ENCODE measurements at places on chromosomes 2 and 18. TPM values are rescaled to one million over a fixed set of nuclear protein-coding genes. Genes with fewer than 3 reads are reported as not detected.

DNA sequence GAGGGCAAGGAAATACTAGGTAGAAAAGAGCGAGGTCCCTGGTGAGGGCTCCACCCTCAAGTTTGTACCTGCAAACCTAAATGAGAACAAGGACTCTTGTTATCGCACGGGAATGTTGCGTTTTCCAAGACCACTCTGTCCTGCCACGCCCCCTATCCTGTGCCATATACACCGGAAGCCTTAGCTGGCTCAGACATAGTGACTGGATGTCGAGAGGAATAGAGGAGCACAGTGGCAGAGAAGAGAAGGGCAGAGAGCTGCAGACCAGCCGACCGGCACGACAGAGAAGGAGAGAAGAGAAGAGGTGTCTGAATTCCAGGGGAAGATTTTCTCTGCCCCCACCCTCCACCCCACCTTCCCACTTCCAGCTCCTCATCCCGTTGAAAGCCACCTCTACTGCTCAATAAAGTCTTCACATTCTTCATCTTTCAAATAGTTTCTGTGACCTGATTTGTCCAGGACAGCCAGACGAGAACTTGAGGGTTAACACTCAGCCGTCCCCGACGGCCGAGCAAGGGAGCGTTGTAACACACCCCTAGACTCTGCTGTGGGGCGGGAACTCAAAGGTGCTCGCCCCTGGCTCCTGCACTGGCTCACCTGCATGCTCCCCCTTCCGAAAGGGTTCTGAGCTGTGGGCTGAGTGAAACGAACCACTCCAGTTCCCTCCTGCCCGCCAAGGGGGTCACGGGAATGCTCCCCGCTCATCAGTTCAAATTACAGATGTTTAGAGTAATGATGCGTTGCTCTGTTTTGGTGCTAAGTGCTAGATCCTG, 24.9 kb upstream of the COL3A1 start:
- H3K4me1 ChIP-seq: no peaks in the 10 kb centered on the region
- no peak overlapping the region for H3K4me3 ChIP-seq
- no peak overlapping the region for H3K27ac ChIP-seq
- DNase-seq: no peak

The SERPINB7 gene
- not detected for total RNA-seq

DNA sequence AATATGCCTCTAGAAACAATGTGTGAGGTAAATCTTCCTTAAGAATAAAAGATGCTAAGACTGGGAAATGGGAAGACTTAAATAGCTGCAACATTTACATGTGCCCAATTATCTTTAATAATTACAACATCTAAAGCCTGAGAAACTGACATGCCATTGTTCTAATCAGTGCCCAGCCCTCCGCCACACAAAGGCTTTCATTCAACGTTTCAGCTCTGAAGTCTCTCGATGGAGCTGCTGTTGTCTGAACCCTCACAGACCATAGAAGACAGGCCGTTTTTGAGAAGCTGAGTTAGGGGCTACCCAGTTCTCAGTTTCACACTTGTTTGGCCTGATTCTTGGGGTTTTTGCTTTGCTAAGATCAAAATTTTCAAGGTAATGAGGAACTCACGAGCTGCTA, 315.4 kb upstream of the CHST9 start:
- no peak overlapping the region for H3K27ac ChIP-seq
- no peaks in the 10 kb centered on the region for H3K4me1 ChIP-seq

The MYCN gene
- not detected for total RNA-seq

- H3K36me3 ChIP-seq: no peaks in the 10 kb centered on the region
- H3K4me1 ChIP-seq: peaks cover 6% of the 10 kb centered on the region
- DNase-seq: no peak
- no peak overlapping the region for H3K27ac ChIP-seq
- no peaks in the 10 kb centered on the region for H3K27me3 ChIP-seq
Observed at GRCh38 chr2:174669336-174669735, 71.7 kb upstream of the WIPF1 start.

The CYBRD1 gene
- total RNA-seq: 34.6 TPM

The LBX2 gene
- 7.6 TPM for total RNA-seq

GRCh38 chr18:43735570-43735969, 458.3 kb upstream of the SYT4 start:
- no peak overlapping the region for H3K4me3 ChIP-seq
- no peak overlapping the region for H3K27ac ChIP-seq
- no peak for DNase-seq

GRCh38 chr2:231228223-231228622, 29.8 kb downstream of the ARMC9 start:
- no peaks in the 10 kb centered on the region for H3K27me3 ChIP-seq
- no peak overlapping the region for H3K27ac ChIP-seq
- H3K4me1 ChIP-seq: no peaks in the 10 kb centered on the region
- no peak overlapping the region for H3K4me3 ChIP-seq

Data from body of pancreas (tissue), 4 donors.